MV-4-11 (cell line): ENCODE measurements at places on chromosomes 6 and 20.

DNA sequence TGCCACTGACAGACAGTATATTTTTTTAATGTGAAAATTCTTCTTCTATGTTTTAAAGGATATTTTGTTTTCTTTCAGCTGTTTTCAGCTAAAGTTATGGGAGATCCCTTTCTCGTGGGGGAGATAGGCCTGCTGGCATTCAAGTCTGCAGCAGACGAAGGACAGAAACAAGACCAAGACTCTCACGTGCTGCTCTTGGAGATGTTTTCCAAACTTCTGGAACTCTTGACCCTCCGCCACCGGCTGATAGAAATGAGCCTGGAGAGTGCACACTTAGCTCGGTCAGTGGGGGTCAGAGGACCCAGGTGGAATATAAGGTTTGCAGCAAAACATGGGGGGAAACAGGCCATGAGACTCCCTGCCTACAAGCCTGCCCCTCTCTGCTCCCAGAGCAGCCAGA is 120.5 kb downstream of the CD164 start:
- DNase-seq: no peak

DNA sequence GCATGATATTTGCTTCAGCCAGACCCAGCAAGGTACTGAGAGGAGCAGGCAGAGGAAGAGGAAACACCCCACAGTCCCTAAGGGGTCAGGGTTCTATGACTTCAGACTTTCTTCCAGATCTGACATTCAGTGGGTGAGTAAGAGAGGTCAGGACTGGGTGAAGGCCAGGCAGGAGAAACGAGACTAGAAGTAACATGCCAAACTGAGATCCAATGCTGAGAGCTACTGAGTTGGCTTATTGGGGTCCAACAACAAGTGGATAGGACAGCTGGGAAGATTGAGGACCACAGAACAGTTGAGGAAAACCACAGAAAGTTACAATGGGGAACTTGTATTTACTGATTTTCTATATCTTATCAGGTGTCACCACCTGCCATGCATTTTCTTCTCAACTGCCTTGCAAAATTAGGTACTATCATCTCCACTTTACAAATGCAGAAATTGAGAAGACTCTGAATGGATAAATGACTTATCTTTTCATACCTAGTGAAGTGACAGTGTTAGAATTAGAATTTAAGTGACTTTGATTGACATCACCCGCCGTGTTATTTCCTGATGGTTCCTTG is 43.8 kb upstream of the HIVEP1 start:
- peak; percentile 20 for DNase-seq

DNA sequence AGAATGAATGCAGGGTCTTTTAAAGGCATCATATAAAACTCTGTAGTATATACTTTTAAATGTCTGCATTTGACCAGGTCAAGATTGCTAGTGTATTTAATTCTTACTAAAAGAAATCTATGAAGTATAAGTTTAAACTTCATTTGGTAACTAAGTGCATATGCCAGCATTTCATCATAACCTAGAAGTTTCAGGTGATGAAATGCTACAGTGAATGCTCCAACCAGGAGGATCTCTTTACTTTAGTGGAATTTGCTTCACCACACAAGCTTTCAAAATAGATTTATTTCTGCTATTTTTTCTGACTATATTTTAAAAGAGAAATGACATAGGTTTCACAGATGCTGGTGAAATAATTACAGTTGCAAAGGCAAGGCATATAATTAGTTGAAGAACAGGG is 141.9 kb downstream of the HIVEP2 start:
- no peak for DNase-seq

GRCh38 chr20:8213831-8214587 is 81.9 kb downstream of the PLCB1 start:
- DNase-seq: no peak

DNA sequence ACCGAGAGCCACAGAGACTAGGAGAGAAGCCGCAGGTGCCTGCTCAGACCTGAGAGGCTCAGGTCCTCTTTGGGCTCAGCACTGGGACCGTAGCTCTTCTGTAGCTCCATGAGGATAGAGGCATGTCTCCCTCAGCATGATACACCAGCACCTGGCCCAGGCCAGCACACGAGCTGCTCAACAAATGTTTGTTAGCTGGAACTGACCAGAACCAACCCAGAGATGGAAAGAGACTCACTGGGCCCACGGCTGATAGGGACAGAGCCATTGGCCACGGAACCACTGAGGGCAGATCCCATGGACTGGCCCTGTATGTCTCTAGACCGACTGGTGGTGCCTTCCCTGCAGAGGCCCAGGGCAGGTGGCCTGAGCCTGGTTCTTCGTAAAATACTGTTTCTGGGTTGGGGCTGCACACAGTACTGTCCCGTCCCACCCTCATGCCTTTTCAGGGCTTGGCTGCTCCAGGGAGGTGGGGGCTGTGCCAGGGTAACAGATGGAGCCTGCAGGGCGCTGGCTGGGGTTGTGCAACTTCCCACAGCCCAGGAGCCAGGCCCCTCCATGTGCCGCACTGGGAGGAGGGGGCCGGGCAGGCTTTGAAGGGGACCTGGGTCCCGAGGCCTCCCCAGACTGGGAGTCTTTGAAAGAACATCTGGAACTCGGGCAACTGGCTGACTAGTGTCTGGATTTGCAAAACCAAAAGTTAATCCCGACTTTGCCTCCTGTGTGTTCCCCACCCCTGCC is 5.2 kb downstream of the C20orf204 start:
- DNase-seq: peak; percentile 63

- peak; percentile 82 for DNase-seq
Observed at GRCh38 chr6:87789198-87789899, 87.3 kb upstream of the AKIRIN2 start.
